ENCODE measurements at places on chromosomes 13 and 19.

DNA sequence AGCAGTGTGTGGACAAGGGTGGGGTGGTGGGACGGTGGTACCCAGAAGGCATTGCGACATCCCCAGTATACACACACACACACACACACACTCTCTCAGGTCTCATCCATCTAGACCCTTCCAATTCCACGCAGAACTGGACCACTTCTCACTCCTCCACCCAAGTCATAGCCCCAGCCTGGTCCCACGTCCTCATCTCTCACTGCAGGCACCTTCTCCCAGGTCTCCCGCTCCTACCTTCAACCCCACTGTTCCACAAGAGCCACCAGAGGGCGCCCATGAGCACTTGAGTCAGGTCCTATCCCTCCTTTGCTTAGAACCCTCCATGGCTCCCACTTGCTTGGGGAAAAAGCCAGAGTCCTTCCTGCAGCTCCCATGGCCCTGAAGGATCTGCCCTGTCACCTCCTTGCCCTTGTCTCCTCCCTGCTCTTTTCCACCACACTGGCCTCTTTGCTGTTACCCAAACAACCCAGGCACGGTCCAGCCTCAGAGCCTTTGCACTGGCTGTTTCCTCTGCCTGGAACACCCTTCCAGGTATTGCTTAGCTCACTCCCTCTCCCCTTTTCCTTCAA is 62.6 kb downstream of the IER2 start:
- peak; percentile 77 for DNase-seq

DNA sequence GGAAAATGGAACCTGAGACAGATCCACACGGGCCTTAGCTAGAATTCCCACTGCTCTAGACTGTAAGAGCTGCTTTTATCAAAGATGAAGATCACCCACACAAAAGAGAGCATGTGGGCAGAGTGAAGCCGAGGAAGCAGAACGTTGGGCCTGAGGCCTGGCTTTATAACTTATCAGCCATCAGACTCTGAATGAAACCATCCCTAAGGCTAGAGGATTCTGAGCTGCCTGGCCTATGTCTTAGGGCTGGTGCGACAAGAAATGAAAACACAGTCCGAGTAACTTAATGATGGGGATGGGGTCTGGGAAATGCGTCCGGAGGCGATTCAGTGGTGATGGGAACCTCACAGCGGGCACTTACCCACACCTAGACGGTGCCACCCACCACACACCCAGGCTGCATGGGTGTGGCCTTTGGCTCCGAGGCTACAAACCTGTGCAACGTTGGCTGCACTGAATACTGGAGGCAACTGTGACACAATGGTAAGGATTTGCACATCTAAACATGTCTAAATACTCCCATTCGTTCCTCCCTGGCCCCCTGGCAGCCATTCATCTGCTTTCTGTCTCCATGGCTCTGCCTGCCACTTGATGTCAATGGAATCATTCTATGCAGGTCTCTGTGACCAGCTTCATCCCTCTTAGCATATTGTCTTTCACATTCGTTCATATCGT is 62.0 kb downstream of the SLC15A1 start:
- no peak for DNase-seq

GRCh38 chr13:36294096-36294495 is 3.5 kb downstream of the CCDC169 start:
- no peak for DNase-seq

GRCh38 chr13:113551081-113552000 is 33.2 kb upstream of the TFDP1 start:
- no peak for DNase-seq

- no peak for DNase-seq
These were observed 3.6 kb downstream of the GTPBP3 start for GRCh38 chr19:17340871-17341357.

GRCh38 chr13:98201189-98201588 is 24.1 kb upstream of the RNF113B start:
- no peak for DNase-seq

DNA sequence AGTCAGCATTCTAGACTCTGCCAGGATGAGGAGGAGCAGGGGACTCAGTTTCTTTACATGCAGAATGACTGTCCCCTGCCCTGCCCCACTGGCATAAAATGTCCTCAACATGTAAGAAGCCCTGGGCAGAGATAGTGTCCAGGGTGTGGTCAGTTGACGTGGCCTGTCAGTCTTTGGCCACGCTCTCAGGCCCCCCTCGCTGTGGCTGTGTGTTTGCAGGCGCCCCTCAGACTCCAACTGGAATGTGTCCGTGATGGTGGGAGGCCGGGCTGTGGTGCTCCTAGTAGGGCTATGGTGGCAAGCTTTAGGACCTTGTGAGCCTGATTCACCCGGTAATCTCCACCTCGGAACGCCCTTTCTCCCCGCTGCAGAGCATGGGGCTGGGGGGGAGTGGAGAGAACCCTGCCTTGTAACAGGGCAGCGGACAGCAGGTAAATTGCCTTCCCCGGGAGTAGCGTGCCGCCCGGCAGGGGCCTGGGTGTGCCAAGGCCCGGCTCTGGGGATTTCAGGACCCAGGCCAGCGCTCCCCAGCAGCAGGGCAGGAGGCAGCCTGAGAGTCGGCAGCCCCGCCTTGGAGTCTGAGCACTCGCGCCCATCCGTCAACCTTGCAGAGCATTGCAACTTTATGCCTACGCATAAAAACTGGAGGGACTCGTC is 62.3 kb downstream of the CHST8 start:
- no peak for DNase-seq

DNA sequence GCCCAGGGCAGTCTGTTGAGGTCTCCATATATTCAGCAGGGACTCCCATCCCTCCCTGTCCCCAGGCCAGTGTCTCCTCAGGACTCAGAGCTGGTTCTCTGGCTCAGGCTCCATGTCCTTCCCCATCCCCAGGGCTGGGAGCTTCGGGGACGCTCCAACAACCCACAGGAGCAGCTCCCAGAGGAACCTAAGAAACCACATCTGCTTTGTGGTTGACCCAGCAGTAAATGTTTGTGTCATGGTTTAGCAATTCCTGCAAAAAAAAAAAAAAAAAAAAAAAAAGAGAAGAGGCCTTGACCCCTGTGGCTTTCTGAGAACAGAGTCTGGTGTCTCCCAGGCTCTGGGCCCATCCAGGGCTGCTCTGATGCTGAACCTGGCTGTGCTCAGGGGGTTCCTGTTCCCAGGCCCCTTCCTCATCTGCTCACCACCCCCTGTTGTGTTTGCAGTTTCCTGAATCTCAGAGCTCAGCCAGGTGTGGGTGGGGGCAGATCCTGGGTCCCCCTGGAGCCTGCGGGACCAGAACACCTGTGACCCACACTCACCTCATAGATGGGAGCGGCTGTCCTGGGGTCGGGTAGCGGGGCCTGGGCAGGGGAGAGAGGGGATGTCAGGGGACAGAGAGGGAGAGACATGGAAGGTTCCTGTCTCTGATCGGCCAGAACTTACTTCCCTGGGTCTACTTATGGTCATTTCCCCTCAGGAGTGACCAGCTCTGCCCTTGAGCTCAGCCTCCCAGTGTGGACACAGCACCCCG is 25.2 kb upstream of the CEACAM1 start:
- DNase-seq, result no peak

DNA sequence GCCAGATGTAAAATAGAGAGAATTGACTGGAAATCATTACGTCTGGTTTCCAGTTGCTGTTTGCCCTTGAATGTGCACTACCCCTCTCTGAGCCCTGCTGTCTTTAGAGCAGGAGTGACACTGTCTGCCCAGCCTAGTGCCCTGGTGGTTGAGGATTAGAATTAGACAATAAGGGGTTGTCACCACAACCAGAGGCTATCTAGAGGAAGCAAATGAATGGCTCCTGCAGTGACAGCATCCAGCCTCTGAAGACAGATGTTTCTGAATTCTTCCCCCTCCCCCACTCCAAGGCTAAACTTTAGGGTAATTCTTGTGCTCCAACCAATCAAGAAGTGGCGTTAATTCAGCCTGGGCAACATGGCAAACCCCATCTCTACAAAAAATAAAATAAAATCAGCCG is 2.0 kb downstream of the RAB8A start:
- no peak for DNase-seq

GRCh38 chr19:49614096-49614833 is 23.3 kb downstream of the PRR12 start:
- peak; percentile 27 for DNase-seq

- peak; percentile 83 for DNase-seq
These were observed 12.4 kb downstream of the PRKD2 start for GRCh38 chr19:46704379-46705076.

DNA sequence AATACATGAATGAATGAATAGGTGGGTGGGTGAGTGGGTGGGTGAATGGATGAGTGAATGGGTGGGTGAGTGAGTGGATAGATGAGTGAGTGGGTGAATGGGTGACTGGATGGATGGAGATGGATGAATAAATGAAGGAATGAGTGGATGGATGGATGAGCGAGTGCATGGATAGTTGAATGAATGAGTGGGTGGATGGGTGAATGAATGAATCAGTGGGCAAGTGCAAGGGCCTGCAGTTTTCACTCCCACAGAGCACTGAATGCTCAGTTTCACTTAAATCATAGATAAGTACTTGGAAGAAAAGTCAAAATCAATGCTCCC is 12.4 kb downstream of the GAS6 start:
- no peak for DNase-seq

DNA sequence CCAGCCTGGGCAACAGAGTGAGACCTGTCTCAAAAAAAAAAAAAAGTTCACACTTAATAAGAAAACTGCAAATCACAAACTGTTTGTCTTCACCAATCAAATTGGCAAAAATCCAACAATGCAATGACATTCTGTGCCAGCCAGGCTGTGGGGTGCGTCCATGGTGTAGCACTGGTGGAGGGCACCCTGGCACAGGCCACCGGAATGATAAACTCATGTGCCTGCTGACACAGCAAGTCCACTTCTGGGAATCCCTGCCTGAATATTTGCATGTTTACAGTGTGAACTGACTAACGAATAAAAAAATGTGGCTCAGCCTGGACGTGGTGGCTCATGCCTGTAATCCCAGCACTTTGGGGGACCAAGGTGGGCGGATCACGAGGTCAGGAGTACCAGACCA is 1.6 kb upstream of the LRRC25 start:
- DNase-seq, result no peak

DNA sequence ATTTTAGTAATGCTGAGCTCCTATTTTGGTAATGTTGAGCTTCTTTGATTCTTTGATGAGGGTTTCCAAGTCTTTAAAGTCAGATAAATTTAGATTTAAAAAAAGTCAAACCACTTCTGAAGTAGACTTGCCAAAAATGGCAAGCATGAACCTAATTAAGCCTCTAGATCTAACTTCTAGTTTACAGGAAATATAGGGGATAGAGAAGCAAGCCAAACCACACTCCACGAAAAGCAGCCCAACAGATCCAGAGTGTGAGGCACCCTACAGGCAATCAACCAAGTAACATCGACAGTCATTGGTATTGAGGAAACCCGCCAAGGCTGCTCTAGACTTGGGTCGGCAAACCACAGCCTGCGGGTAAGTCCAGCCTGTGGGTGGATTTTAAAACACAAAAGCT is 3.7 kb downstream of the GGACT start:
- peak; percentile 5 for DNase-seq

- no peak for DNase-seq
These were observed 28.4 kb downstream of the KDM4B start for GRCh38 chr19:4997297-4997696.

GRCh38 chr19:38333245-38333644 is 2.4 kb upstream of the CATSPERG start:
- no peak for DNase-seq

GRCh38 chr19:9467161-9467560 is 31.3 kb downstream of the ZNF560 start:
- DNase-seq, result no peak

DNA sequence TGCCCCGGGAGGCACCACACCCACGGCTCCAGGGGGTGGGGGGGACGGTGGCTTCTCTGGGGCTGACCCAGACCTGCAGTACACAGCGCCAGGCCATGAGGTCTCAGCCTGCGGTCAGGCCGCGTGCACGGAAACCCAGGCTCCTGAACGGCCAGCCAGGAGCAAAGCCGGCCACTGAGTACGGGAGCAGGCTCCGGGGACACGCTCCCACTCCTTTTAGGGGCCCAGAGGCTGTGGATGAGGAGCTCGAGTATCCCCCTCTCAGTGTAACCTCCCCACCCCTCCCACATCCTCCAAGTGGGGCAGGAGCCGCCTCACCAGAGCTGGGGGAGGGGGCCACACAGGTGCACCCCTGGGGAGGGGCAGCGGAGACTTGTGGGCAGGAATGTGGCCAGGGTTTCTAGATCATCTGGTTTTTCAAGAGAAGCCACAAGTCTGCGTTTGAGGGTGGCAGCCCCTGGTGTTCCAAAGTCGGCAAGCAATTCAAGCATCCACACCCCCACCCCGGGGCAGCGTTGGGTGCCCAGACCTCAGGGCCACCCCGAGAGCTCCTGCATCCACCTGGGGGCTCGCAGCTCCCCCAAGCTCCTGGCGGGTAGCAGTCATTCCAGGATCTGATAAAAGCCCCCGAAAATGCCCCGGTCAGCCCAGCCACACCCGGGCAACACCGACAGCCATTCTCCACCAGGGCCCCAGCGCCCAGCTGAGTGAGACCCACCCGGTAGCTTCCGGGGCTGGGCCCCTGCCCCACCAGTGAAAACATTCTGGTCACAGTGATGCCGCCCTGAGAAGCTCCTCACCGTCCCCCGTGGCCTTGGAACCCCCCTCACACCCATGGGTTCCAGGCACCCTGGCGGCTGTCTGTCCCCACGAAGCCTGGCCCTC is 6.1 kb downstream of the SBNO2 start:
- no peak for DNase-seq

GRCh38 chr19:55536951-55537740 is at the start of gene SBK2:
Gene SBK2, minus strand, starts transcription at chr19:55537133. Its CDS starts 839 bp downstream, at chr19:55536294.
- no peak for DNase-seq

DNA sequence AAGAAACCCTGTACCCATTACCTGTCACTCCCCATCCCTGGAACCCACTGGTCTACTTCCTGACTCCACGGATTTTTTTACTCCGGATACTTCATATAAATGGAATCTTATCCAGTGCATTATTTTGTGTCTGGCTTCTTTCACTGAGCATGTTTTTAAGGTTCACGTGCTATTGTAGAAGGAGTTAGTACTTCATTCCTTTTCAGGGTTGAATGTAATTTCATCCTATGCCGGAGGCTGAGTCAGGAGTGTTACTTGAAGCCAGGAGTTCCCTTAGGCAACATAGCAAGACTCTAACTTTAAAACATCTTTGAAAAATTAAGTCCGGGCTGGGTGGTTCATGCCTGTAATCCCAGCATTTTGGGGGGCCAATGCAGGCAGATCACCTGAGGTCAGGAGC is 17.9 kb upstream of the ELAVL1 start:
- DNase-seq, result no peak

- DNase-seq, result no peak
These were observed 64.4 kb downstream of the POSTN start for GRCh38 chr13:37534181-37534580.

Measured in CD4-positive, alpha-beta T cell treated with Interleukin-15 for 4 hours (primary cell).